ENCODE measurements at places on chromosomes 7 and 10.
A peak's percentile ranks its signal among the peaks of the same experiment; 100 is the strongest.

- DNase-seq, result no peak
Measured at GRCh38 chr7:22295402-22296264, 61.3 kb downstream of the RAPGEF5 start.

GRCh38 chr7:101598422-101598985, 30.6 kb downstream of the MYL10 start:
- no peak for DNase-seq

GRCh38 chr10:32982911-32983909, 25.2 kb upstream of the ITGB1 start:
- no peak for DNase-seq

- DNase-seq, result no peak
Measured at GRCh38 chr10:99449023-99449422, 18.6 kb upstream of the GOT1 start.

GRCh38 chr10:131444286-131444685, 132.8 kb upstream of the TCERG1L start:
- no peak for DNase-seq

- no peak for DNase-seq
Measured at GRCh38 chr7:81638198-81638597, 131.6 kb downstream of the HGF start.

- DNase-seq, result no peak
Measured at GRCh38 chr10:84197643-84198042, 3.3 kb downstream of the CDHR1 start.

DNA sequence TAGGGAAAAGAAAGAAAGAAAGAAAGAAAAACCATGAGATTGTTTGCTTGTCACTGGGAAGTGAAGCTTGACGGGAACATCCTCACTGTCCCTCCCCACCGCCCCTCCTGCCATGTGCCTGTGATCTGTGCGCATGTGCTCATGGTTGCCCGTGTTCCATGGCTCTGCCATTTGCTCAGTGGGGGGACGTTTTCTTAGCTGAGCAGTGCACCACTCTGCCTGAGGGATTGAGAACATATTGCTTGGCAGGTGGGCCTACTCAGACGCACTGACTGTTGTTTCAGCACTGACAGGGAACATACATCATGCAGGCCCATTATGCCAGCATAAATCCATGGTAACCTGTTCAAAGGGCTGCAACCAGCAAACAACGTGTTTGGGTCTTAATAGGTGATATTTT, 747.9 kb upstream of the GALNT17 start:
- DNase-seq, result no peak

GRCh38 chr7:22413211-22413610, 56.3 kb upstream of the RAPGEF5 start:
- no peak for DNase-seq

- DNase-seq, result no peak
Measured at GRCh38 chr10:24995072-24995471, 20.9 kb downstream of the ENKUR start.

- DNase-seq, result no peak
Measured at GRCh38 chr10:99450624-99451498, 20.4 kb upstream of the GOT1 start.

DNA sequence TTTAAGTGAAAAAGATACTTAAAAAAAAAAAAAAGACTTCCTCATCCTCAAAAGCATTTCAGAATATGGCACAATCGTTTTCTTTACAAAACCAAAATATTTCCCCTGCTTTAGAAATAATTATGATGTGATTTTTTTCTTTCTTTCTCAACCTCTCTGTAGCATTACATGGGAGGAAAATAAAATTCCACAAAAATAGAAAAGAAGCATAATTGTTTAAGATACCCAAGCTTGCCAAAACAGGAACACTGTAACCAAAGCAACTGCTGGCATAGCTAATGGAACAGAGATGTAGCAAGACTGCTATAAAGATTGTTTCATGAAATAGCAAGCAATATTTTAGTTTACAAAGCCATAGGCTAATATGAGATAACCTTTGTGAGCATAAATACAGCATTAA, 75.6 kb upstream of the GPR22 start:
- no peak for DNase-seq

GRCh38 chr10:102620591-102621442, 23.5 kb upstream of the TRIM8 start:
- DNase-seq, result no peak

- DNase-seq, result no peak
Measured at GRCh38 chr7:50798126-50798525, 15.4 kb upstream of the GRB10 start.

- DNase-seq, result no peak
Measured at GRCh38 chr7:120733143-120733542, 124.8 kb downstream of the TSPAN12 start.

DNA sequence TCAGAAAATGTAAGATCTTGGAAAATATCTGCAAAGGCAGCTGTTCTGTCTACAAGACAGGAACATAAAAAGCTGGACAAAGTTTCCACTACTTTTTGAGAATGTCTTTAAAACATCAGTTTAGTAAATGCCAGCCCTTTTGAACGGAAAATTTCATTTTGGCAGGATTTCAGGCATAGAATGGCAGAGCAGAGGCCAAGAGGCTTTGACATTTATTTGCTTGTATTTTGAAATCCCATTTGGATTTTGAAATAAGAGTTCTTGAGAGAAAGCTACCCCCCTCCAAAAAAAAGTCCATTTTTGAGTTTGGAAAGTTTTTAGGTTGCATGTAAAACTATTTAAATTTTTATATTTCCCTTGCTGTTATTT, 3.1 kb upstream of the ETV1 start:
- DNase-seq, result no peak

- no peak for DNase-seq
Measured at GRCh38 chr7:44217852-44218402, 17.1 kb downstream of the YKT6 start.

- no peak for DNase-seq
Measured at GRCh38 chr10:26738301-26738911, 40.9 kb downstream of the PDSS1 start.

- DNase-seq, result no peak
Measured at GRCh38 chr7:149826344-149827088, 11.7 kb upstream of the ZNF862 start.

GRCh38 chr10:20289070-20289828, 473.0 kb downstream of the PLXDC2 start:
- DNase-seq, result no peak

- DNase-seq, result no peak
Measured at GRCh38 chr7:100163006-100163531, 4.5 kb upstream of the TRAPPC14 start.

DNA sequence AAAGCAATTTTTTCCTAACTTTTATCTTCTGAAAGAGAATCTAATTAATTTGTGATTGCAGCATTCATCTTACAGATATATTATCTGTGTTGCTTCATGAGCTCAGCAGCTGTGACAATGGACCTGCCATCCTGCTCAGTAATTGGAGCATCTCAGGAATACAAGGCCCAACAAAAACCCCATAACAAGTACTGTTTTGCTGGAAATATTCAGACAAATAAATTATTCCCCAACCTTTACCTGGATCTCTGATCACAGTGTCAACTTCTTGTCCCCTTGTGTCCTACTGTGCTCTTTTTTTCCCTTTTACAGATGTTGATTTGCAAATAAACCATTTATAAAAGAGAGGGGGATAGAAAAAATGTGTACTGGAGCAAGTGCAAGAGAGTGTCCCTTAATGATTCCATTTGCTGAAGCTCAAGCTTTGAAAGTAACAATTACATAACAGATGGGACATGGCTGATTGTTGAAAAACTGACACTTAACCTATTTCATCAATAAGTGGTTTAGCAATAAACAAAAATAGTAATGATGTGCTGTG, 1063.4 kb upstream of the GHITM start:
- no peak for DNase-seq

- DNase-seq, result no peak
Measured at GRCh38 chr10:132420469-132420980, 23.5 kb downstream of the PWWP2B start.

- no peak for DNase-seq
Measured at GRCh38 chr10:112728997-112729396, 221.1 kb upstream of the TCF7L2 start.

GRCh38 chr7:124929467-124930172, at the start of gene POT1:
Gene POT1, minus strand, starts transcription at chr7:124929825. Its CDS starts 32,652 bp downstream, at chr7:124897173.
- peak; percentile 94 for DNase-seq

DNA sequence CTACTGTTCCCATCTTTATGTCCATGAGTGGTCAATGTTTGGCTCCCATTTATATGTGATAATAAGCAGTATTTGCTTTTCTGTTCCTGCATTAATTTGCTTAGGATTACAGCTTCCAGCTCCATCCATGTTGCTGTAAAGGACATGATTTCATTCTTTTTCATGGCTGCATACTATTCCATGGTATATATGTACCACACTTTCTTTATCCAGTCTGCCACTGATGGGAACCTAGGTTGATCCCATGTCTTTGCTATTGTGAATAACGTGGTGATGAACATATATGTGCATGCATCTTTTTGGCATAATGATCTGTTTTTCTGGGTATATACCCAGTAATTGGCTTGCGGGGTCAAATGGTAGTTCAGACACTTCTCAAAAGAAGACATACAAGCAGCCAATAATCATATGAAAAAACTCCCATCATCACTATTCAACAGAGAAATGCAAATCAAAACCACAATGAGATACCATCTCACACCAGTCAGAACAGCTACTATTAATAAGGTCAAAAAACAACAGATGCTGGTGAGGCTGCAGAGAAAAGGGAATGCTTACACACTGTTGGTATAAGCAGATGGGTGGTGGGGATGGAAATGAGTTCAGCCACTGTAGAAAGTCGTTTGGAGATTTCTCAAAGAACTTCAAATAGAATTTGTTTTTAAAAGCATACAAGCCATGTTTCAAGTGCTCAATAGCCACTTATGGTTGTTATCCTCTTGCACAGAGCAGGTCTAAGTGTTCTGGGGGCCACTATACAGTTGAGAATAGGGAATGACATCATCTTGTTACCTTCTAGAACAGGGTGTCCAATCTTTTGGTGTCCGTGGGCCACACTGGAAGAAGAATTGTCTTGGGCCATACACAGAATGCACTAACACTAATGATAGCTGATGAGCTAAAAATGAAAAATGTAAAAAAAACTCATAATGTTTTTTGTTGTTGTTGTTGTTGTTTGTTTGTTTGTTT, 23.2 kb upstream of the SDK1 start:
- no peak for DNase-seq

DNA sequence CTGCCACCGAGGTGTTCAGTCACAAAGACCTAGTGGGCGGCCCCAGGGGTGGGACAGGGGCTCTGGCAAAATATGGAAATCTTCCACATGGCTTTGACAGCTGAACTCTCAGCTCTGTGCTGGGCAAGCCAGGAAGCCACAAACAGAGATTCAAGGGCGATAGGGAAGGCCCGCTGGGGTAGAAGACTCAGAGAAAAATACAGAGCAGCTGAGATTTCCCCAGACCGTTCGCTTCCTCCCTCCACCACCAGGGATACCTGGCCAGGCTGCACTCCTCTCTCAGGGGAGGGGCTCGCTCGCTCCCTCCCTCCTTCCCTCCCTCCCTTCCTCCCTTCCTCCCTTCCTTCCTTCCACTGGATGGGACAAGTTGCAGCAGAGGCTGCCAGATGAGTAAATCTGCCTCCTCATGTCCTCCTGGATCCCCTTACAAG, 260.5 kb downstream of the PRPF18 start:
- no peak for DNase-seq

DNA sequence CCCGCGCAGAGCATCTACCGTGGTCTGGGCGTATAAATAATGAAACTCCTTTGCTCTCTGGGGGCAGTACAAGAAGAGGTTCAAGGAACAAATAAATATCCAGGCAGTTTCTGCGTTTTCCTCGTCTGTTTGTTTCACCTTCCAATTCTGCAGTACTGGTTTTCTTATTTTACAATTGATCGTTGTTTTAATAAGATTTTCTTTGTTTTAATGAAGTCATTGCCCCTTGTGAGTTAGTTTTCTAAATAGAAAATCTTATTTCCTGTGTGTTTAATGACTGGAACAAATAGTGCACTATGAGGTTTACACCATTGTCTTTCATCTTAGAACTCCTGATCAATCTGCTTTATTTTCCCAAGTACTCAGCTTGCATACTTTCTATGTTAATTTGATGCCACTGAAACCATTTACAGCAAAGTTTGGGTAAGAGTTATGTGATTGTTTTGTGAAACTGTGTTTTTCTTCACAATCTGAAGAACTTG, 1.2 kb downstream of the PLEKHA1 start:
- DNase-seq, result no peak

DNA sequence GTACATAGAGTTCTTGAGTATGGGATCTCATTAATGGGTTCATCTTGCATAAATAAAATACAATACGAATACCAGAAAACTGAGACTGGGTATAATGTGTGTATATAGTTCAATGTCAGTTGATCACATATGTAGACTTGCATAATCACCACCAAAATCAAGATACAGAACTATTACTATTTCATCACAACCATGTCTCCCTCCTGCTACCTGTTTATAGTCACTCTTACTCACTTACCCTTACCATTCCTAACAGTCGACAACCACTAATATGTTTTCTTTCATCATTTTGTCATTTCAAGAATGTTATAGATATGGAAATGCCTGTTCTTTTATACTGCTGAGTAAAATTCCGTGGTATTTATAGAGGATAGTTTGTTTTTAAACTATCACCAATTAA, 416.1 kb upstream of the CNTNAP2 start:
- DNase-seq, result no peak

DNA sequence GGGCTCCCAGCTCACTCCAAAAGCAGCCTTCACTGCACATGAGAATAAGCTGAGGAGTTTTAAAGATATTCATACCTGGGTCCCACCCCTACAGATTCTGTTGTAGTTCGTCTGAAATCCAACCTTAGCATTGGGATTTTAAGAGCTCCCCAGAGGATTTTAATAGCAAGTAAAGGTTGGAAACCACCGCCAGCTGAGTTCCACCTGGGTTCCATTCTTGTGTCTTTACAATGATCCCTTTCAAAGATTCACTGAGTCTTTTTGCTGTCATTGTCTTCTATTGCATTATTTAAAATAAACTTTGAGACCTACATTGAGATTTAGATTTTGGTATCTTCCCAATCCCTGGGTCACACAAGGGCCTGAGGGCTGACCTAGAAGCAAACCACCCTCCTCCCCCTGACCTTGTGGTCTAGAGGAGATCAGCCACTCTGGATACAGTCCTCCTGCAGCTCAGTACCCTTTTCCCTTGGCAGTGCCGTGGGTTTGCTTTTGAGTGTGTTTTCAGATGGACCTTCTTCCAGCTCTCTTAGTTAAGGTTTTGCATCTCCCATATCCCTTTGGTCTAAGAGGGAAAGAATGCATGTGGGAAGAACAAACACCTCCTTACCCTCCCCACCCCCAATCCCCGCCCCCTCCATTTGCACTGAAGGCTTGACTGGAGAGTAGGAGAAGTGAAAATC, 22.6 kb upstream of the SIRT1 start:
- no peak for DNase-seq

DNA sequence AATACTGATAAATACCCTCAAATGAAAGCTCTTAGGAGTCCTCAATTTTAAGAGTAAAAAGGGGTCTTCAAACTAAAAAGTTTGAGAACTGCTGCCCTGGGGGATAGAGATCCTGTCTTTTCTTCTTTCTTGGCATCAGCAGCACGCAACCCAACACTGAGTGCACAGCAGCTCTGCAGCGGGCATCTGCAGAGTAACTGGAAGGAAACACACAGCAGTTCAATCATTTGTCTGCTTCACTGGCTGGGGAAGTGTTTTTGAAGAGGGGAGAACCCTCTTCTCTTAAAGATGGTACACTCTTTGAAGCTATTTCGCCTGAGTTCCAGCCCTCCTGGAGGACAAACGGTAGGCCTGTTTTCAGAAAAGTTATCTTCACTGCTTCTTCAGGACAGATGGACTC, 193.6 kb downstream of the FGFR2 start:
- no peak for DNase-seq

Data from activated CD4-positive, CD25-positive, alpha-beta regulatory T cell treated with anti-CD3 and anti-CD28 coated beads, Interleukin-2, amount 50 U/mL, for 72 hours (primary cell).